ENCODE measurements at places on chromosomes 1 and 21.

DNA sequence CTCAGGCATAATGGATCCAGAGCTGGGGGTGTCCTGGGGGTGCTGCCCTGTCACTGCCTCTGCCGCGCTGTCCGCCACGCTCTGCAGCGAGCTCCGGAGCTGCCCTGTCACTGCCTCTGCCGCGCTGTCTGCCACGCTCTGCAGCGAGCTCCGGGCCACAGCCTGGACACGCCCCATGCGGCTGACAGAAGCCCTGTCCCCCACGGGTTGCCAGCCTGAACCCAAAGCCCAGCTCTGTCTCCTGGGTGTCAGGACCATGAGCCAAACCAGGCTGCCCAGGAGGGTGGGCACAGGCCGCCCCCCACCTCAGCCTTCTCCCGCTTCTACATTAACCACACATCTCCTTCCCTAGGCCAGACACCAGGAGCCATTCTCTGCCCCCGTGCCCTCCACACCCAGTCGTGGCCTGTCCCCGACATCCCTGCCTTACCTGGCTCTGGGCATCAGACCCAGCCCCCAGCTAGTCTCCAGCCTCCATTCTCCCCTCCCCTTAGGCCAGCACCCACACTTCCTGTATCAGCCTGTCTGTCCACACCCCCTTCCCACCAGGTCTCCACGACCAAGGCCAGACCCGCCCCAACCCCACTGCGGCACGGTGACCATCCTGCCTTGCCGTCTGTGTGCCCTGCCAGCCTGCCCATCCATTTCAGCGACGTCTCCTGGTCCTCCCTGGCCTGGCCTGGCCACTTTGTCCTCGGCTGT is 72.9 kb upstream of the COL6A1 start:
- no peak for DNase-seq

DNA sequence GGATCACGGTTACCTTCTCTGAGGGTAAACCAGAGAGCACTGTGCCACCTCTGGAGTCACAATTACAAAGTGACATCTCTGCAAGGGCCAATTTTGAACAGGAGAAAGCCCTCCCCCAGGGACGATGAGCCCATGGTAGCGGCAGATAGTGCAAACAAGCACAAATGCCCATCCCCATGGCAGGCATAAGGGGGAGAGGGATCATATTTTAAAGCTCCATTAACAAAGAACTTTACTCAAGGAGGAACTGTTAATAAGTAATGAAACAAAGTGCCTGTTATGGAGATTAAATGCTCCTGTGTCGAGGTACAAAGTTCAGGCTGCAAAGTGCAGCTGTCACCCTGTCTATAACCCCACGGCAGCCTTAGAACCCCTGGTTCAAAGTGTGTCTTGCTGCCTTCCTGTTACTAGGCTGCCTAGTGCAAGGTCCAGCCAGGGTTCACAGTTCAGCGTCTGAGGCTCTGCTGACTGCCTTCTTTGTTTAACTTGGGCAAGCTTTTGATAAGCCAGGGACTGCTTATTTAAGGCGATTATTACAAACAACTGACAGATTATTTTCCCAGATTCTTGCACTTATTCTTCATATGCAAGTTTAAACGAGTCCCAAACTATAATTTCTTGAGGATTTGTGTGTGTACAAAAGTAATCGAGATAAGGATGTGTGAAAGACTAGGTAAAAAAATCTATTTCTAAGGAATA is 75.7 kb upstream of the NRIP1 start:
- no peak for DNase-seq

GRCh38 chr1:183070234-183070922 is 47.2 kb downstream of the LAMC1 start:
- DNase-seq: no peak

DNA sequence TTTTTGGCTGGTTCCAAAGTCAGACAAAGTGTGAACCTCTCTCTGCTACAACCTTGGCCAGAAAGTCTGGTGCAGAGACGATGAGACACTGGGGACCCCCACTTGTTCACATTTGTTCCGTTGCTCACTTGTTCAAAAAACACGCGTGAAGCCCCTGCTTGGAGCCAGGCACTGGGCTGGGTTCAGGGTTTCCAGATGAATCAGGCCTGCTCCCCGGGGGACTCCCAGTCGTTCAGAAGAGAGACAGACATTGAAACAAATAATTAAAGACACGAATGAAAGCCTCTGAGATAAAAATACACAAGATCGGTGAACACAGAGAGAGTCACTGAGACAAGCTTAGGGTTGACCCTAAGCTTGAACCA is 101.5 kb upstream of the RUNX3 start:
- DNase-seq: peak; percentile 35

DNA sequence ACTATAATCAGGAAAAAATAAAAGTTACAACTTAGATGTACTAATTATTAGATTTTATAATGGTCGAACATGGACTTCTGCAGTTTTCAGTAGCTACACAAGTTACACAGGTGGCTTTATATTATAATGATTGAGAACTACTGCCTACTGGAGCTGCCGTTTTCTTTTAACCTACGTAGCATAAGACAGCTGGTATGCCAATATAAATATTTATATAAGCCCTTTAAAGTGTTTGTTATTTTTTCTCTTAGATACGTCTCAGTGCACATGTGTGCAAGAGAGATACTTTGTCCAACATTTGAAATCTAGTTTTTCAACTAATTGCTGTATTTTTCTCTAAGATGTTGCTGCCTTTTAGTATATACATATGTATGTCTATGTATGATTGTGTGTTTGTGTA is 42.4 kb downstream of the PDC start:
- no peak for DNase-seq

GRCh38 chr1:150973258-150973835 is 1.3 kb downstream of the CERS2 start:
- no peak for DNase-seq

GRCh38 chr1:45957684-45958083 is 154.3 kb downstream of the MAST2 start:
- DNase-seq: no peak

GRCh38 chr1:201666102-201666501 is 127.2 kb downstream of the NAV1 start:
- DNase-seq: no peak

DNA sequence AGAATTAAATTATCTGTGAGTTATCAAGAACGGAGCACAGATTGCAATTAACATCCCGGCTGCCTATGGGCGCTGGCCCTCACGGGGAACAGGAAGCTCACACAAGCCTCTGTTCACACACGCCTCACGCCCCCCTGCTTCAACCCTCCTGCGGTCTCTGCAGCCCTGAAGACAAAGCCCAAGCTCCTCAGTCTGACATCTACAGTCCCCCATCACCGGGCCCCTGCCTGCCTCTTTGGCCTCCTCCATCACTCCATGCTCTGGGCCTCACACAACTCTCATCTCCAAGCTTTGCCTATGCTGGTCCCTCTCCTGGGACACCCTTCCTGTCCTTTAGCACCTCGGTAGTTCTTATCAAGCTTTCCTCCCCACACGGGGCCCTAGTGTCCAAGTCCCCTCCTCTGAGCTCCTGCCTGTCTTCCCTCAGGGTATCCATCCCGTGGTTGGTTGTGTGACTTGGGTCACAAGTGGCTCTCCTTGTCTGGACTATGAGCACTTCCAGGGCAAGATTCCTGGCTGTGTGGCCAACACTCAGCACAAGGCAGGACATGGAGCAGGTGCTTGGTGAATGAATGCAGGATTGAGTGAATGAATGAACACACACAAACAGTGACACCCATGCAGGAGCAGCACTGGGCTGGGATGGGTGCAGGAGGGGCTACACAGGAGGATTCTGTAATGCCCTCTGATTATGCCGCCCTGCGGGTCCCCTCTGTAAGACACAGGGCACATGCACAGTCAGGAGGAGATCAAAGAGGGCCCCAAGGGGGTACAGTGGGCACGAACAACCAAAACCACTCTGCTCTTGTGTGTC is 116.1 kb downstream of the DMRTB1 start:
- no peak for DNase-seq

DNA sequence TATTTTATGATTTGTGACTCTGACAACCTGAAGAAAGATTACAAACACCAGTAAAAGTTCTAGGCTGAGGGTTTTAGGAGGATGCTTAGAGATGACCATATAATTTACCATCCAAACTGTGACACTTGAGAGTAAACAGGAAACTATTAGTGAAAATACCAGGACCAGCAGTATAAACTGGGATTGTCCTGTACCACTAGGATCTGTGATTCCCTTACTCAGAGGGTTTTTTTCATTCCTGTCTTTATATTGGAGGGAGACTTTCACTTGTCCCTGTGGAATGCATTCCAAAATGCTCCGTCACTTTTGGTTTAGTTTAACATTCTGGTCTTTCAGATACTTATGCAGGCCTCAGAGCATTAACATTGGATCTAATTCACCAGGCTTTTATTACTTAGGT is 482.9 kb downstream of the PTBP2 start:
- DNase-seq: no peak

- no peak for DNase-seq
Measured at GRCh38 chr1:73673971-73674370, 524.0 kb downstream of the LRRIQ3 start.

DNA sequence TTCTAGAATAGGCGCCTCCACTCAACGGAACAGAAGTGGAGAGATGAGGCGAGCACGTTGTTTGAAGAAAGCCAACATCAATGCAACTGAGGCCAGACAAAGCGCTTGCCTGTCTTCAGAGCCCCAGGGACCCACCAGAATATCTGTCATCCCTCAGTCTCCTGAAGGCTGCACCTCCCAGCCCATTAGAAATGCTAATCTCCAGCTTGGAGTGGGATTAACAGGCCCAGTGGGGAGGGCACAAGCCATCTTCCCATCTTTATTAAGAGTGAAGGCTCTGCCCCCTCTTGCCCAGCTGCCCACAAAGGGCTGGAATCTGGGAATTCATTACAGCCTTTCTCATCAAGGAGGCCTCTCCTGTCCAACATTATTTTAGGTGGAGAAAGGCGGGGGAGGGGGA is 16.8 kb upstream of the CNTN2 start:
- no peak for DNase-seq

DNA sequence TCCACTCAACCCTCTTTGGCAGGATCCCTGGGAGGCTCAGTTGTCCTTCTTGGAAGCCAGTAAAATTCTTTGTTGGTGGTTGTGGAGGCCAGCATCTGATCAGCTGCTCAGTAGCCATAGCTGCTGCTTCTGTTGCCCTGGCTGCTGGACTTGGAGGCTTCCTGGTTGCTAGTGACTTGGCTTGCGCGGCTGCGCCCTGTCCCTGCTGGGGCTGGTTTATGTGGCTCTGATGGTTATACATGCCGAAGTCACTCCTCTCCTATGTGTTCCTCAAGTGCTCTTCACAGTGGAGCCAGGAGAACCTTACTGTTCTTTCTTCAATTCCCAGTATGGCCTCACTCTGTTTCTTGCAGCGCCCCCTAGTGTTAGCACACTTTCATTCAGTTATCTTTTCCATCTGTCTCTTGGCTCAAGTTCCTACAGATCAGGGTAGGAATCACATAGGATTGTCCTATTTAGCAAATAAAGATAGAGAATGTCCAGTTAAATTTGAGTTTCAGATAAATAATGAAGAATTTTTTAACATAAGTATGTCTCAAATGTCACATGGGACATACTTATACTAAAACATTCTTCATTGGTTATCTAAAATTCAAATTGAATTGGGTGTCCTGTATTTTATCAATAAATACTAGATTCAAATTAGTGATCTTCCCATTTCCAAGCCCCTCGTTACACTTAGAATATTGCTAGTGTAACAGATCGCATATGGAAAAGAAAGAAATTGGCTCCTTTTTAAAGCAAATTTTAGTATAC is 176.5 kb downstream of the TGFB2 start:
- no peak for DNase-seq

GRCh38 chr1:7460807-7461206 is 310.3 kb upstream of the VAMP3 start:
- no peak for DNase-seq

DNA sequence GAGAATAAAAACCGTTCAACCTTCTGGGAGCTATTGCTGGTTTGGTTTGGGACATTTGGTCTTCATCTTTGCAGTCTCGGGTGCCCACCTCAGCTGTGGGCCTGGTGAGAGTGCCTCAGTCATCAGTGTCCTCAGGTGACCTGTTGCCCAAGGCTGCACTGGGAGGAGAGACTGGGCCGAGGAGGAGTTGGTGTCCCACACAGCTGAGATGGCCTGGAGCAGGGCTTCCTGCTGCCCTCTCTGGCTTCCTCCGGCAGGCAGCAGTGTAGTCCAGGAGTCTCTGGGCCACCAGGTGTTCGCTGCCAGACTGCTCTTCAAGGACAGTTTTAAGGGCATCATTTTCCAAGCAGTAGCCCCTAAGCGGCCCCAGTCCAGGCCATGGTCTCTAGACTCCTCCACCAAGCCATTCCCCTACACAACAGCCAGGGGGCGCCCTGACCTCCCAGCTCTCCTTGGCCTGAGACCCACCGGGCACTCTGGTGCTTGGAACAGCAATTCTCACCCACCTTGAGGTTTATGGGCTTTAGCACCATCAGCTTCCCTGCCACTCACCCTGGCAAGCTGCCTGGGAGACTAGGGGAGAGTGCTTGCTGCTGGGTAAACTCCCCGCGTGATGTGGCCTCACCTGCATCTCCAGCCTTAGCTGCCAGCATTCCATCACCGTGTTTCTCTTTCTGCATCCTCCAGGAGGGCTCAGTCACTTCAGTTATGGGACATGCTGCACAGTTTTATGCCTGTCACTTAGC is 9.1 kb upstream of the SYTL1 start:
- peak; percentile 53 for DNase-seq

GRCh38 chr1:157948312-157949073 is 45.0 kb upstream of the KIRREL1 start:
- no peak for DNase-seq

All from activated CD8-positive, alpha-beta memory T cell treated with anti-CD3 and anti-CD28 coated beads for 1 hour (primary cell).